Activated CD4-positive, alpha-beta memory T cell treated with anti-CD3 and anti-CD28 coated beads, Interleukin-2, amount 10 ng/mL, durations not matched to agents 7 days and 5 days (primary cell): ENCODE measurements at places on chromosomes 5 and 9. TPM values are rescaled to one million over a fixed set of nuclear protein-coding genes. Genes with fewer than 3 reads are reported as not detected.

Gene IRX2
- total RNA-seq = not detected

Gene SLC6A7
- not detected for total RNA-seq

Gene TAF11L10
- total RNA-seq = not detected

Gene PIGO
- 22.8 TPM for total RNA-seq

Gene QRFP
- not detected for total RNA-seq

Gene ANKRD34B
- total RNA-seq = not detected

Gene SLC34A1
- 1.5 TPM for total RNA-seq

Gene RORB
- total RNA-seq = 0.18 TPM

Gene FOXD4
- 0.13 TPM for total RNA-seq

Gene CDX1
- not detected for total RNA-seq

Gene ABCA1
- 1.6 TPM for total RNA-seq

Gene ANXA1
- total RNA-seq = 204 TPM

Gene FAM221B
- total RNA-seq = not detected

Gene NR5A1
- total RNA-seq = not detected

Gene CCL27
- not detected for total RNA-seq

Gene WDR55
- 35.2 TPM for total RNA-seq

Gene BTNL8
- not detected for total RNA-seq

GRCh38 chr5:77168161-77168878 is 42.2 kb upstream of the PDE8B start:
- H3K36me3 ChIP-seq = no peaks in the 10 kb centered on the region
- H3K27ac ChIP-seq = no peak overlapping the region
- no peak overlapping the region for H3K4me3 ChIP-seq

- DNase-seq = no peak
- H3K27me3 ChIP-seq = no peaks in the 10 kb centered on the region
These were observed 637.8 kb upstream of the WWC1 start for GRCh38 chr5:167653645-167654106.

GRCh38 chr5:35990941-35991611 is at the start of gene UGT3A1:
Gene UGT3A1 (minus strand): TSS chr5:35991390. CDS start chr5:35991240, 150 bp downstream.
- no peak within 1 kb of the TSS for H3K27ac ChIP-seq
- no peak for DNase-seq
- peaks cover 12% of the 10 kb centered on the region for H3K27me3 ChIP-seq
- H3K4me3 ChIP-seq = no peak within 1 kb of the TSS
- H3K36me3 ChIP-seq = no peaks in the 10 kb centered on the region
- no peaks in the 10 kb centered on the region for H3K4me1 ChIP-seq

- H3K4me1 ChIP-seq = peaks cover 45% of the 10 kb centered on the region
- no peak for DNase-seq
- H3K4me3 ChIP-seq = no peak overlapping the region
- peak overlapping the region; percentile 44 for H3K27ac ChIP-seq
- no peaks in the 10 kb centered on the region for H3K27me3 ChIP-seq
These were observed 164.4 kb downstream of the KDM4C start for GRCh38 chr9:6922124-6922676.

DNA sequence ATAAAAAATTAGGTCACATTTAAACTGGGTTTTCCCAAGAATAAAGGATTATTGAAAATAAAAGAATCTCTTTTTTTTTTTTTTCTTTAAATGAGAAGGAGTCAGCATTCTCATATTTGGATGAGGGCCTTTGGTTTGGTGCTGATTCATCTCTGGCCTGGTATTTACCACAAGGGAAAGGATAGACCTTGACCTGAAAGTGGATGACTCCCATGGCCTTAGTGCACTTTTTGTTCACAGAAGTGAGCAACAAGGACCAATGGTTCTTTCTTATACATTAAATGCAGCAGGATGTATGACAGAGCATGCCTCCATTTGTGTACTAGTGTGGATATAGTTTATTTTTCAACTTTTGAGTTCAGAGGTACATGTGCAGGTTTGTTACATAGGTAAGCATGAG is 6.9 kb downstream of the YTHDC2 start:
- H3K4me3 ChIP-seq = no peak overlapping the region
- H3K36me3 ChIP-seq = peaks cover 38% of the 10 kb centered on the region
- no peak overlapping the region for H3K27ac ChIP-seq
- peak; percentile 22 for DNase-seq
- no peaks in the 10 kb centered on the region for H3K27me3 ChIP-seq

- no peak overlapping the region for H3K4me3 ChIP-seq
- no peak overlapping the region for H3K27ac ChIP-seq
- H3K4me1 ChIP-seq = peaks cover 15% of the 10 kb centered on the region
- peaks cover 65% of the 10 kb centered on the region for H3K36me3 ChIP-seq
- DNase-seq = no peak
These were observed 15.7 kb upstream of the C5orf34 start for GRCh38 chr5:43530648-43531047.

DNA sequence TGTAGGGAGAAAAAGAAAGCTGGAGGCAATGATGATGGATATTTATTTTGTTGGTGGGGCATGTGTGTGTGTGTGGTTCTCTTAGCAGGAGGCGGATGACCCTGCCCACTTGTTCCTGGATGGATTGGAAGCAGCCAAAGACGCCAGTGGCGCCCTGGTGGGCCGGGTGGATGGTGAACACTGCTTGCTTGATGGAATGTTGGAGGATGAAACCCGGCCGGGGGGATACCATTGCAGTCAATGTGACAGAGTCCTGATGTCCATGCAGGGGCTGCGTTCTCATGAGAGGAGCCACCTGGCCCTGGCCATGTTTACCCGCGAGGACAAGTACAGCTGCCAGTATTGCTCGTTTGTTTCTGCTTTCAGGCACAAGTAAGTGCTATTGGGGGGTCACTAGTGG is 69.2 kb downstream of the ZNF462 start:
- no peak overlapping the region for H3K4me3 ChIP-seq
- H3K4me1 ChIP-seq = no peaks in the 10 kb centered on the region
- no peak for DNase-seq
- H3K36me3 ChIP-seq = no peaks in the 10 kb centered on the region
- H3K27ac ChIP-seq = no peak overlapping the region
- no peaks in the 10 kb centered on the region for H3K27me3 ChIP-seq

GRCh38 chr5:171826132-171826531 is 40.5 kb downstream of the SMIM23 start:
- H3K27ac ChIP-seq = no peak overlapping the region
- no peaks in the 10 kb centered on the region for H3K4me1 ChIP-seq
- no peak for DNase-seq
- H3K4me3 ChIP-seq = no peak overlapping the region
- H3K27me3 ChIP-seq = peaks cover under 1% of the 10 kb centered on the region

- no peak overlapping the region for H3K27ac ChIP-seq
- H3K4me3 ChIP-seq = no peak overlapping the region
- no peaks in the 10 kb centered on the region for H3K4me1 ChIP-seq
- DNase-seq = no peak
These were observed 196.9 kb downstream of the TSSK1B start for GRCh38 chr5:113237893-113238292.

GRCh38 chr9:94782355-94783101 is 56.0 kb downstream of the AOPEP start:
- no peak overlapping the region for H3K4me3 ChIP-seq
- H3K27ac ChIP-seq = no peak overlapping the region
- no peak for DNase-seq
- peaks cover 14% of the 10 kb centered on the region for H3K4me1 ChIP-seq
- H3K27me3 ChIP-seq = no peaks in the 10 kb centered on the region
- peaks cover 5% of the 10 kb centered on the region for H3K36me3 ChIP-seq

- H3K27me3 ChIP-seq = no peaks in the 10 kb centered on the region
- H3K4me3 ChIP-seq = no peak overlapping the region
- no peak overlapping the region for H3K27ac ChIP-seq
These were observed 14.5 kb downstream of the TERT start for GRCh38 chr5:1280177-1281037.

GRCh38 chr5:53173083-53173482 is 63.5 kb upstream of the MOCS2 start:
- H3K36me3 ChIP-seq = no peaks in the 10 kb centered on the region
- peaks cover 16% of the 10 kb centered on the region for H3K27me3 ChIP-seq
- no peak overlapping the region for H3K4me3 ChIP-seq
- no peak overlapping the region for H3K27ac ChIP-seq

DNA sequence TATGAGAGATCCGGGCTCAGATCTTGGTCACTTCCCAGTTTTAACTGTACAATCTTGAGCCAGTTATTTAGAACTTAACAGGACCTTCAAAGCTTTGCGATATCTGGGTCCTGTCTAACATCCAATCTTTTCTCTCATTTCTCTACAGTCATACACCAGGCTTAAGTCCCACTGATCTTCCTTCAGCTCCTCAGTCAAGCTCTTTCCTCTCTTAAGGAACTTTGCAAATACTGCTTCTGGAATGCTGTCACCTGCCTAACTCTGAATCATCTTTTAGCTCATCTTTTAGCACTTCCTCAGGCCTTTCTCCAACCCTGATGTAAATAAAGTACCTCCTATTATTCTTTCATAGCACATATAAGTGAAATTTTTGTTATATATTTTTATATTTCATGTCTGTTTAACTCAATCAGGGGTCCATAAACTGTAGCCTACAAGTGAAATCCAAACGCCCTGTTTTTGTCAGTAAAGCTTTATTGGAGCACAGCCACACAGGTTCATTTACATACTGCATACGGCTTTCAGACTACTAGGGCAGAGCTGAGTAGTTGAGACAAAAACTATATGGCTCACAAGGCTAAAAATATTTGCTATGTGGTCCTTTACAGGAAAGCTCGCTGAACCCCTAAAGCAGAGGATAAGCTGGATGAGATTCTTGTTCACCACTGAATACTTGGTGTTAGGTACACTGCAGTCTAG is 63.5 kb downstream of the MEF2C start:
- no peaks in the 10 kb centered on the region for H3K36me3 ChIP-seq
- H3K4me1 ChIP-seq = no peaks in the 10 kb centered on the region
- H3K4me3 ChIP-seq = no peak overlapping the region
- peaks cover 6% of the 10 kb centered on the region for H3K27me3 ChIP-seq

DNA sequence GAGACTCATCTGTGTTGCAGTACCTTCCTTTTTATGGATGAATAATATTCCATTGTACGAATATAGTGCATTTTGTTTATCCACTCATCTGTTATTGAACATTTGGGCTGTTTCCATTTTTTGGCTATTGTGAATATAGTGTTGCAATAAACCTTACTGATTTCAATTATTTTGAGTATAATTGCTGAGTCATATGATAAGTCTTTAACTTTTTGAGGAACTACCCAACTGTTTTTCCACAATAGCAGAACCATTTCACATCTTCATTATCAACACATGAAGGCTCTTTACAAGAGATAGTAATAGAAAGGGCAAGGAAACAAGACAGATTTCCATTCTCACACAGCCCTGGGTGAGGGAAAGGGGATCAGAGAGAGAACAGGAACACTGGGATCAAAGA is 329.2 kb downstream of the RAB3C start:
- DNase-seq = no peak
- H3K36me3 ChIP-seq = peaks cover 3% of the 10 kb centered on the region
- peaks cover 2% of the 10 kb centered on the region for H3K4me1 ChIP-seq
- no peak overlapping the region for H3K27ac ChIP-seq
- H3K4me3 ChIP-seq = no peak overlapping the region

- no peaks in the 10 kb centered on the region for H3K4me1 ChIP-seq
- peaks cover 10% of the 10 kb centered on the region for H3K27me3 ChIP-seq
- H3K4me3 ChIP-seq = no peak overlapping the region
These were observed 354.6 kb downstream of the ZSWIM6 start for GRCh38 chr5:61686491-61687257.

GRCh38 chr9:995192-995591 is 18.7 kb downstream of the DMRT3 start:
- H3K4me3 ChIP-seq = no peak overlapping the region
- no peaks in the 10 kb centered on the region for H3K36me3 ChIP-seq
- DNase-seq = no peak
- H3K27me3 ChIP-seq = peaks cover 15% of the 10 kb centered on the region
- H3K4me1 ChIP-seq = peaks cover 8% of the 10 kb centered on the region
- no peak overlapping the region for H3K27ac ChIP-seq

GRCh38 chr5:159195775-159196174 is 13.6 kb downstream of the RNF145 start:
- no peak overlapping the region for H3K4me3 ChIP-seq
- no peak for DNase-seq
- H3K36me3 ChIP-seq = peaks cover 70% of the 10 kb centered on the region
- no peaks in the 10 kb centered on the region for H3K27me3 ChIP-seq

GRCh38 chr9:13863112-13863511 is 450.8 kb downstream of the NFIB start:
- no peak for DNase-seq
- H3K27ac ChIP-seq = no peak overlapping the region

GRCh38 chr9:97907046-97907445 is 15.3 kb downstream of the TRMO start:
- peaks cover 50% of the 10 kb centered on the region for H3K36me3 ChIP-seq
- H3K27ac ChIP-seq = peak overlapping the region; percentile 99
- peak; percentile 38 for DNase-seq
- no peaks in the 10 kb centered on the region for H3K27me3 ChIP-seq
- H3K4me1 ChIP-seq = peaks cover 78% of the 10 kb centered on the region

DNA sequence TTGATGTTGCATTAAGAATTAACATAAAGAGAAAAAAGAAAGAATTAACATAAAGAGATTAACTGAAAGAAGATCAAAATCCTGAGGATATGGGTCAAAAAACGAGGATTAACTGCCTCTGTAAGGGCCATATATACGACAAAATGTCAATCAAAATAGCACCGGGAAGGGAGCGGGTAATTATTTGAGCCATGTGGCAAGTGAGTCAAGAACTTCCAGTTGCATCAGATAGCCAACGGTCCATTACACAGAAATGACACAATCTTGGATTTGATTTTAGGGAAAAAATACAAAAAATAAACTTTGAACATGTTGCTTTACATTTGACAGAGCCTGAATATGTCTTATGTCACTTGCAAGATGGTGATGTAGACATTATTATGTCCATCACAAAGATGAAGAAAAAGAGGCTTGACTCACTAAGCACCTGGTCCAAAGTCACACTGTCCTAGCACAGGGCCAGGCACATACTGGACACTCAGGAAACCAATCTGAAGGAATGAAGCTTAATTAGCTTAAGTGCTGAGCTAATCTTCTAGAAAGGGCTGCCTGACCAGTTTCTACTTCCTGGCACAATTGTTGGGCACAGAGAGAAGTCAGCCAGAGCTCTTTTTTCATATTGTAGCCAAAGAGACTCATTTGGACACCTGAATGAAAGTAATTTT is 273.2 kb upstream of the PAPPA start:
- H3K27ac ChIP-seq = no peak overlapping the region
- no peaks in the 10 kb centered on the region for H3K4me1 ChIP-seq

- DNase-seq = no peak
- no peak overlapping the region for H3K4me3 ChIP-seq
- H3K27ac ChIP-seq = no peak overlapping the region
- no peaks in the 10 kb centered on the region for H3K4me1 ChIP-seq
These were observed 232.3 kb upstream of the TBCA start for GRCh38 chr5:78008356-78008967.

DNA sequence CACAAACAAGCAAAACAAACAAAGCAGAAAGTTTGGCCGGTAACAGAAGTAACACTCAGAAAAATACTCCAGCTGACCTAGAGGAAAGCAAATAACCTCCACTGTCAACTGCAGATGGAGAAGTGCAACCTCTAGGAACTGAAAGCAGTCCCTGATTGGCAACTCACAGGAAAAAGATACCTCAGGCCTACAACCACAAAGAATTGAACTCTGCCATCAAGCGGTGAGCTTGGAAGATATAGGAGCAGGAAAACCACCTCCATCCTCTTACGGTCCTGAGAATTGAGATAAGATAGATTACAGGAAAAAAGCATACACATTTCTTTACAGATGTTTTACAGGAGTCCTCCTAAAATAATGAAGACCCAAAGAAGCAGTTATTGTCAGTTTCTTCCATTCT is 184.5 kb downstream of the PDZD2 start:
- DNase-seq = no peak
- no peaks in the 10 kb centered on the region for H3K36me3 ChIP-seq
- H3K4me3 ChIP-seq = no peak overlapping the region
- H3K27me3 ChIP-seq = peaks cover 2% of the 10 kb centered on the region
- H3K4me1 ChIP-seq = peaks cover 2% of the 10 kb centered on the region

- H3K4me1 ChIP-seq = no peaks in the 10 kb centered on the region
- no peak overlapping the region for H3K27ac ChIP-seq
- no peaks in the 10 kb centered on the region for H3K36me3 ChIP-seq
- H3K4me3 ChIP-seq = no peak overlapping the region
- DNase-seq = no peak
- no peaks in the 10 kb centered on the region for H3K27me3 ChIP-seq
These were observed 56.8 kb downstream of the FGF10 start for GRCh38 chr5:44332285-44332971.
